ENCODE measurements at places on chromosomes 5 and 9.

GRCh38 chr9:134732392-134733110 lies 90.9 kb downstream of the COL5A1 start:
- no peak for DNase-seq

GRCh38 chr5:168917947-168918600 lies 338.9 kb upstream of the PANK3 start:
- no peak for DNase-seq

DNA sequence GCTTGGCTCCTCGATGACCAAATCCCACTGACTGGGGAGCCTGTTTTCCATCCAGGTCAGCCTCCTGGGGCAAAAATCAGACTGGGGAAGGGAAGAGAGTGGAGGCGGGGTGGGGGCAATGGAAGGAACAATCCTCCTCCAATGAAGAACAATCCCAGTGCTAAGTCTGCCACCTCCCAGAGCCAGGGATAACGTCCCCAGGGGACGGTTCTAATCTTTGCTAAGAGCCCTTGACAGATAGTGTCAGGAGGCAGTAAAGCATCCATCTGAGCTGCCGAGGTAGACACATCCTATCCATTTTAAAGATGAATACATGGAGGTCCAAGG lies 298.5 kb upstream of the MSX2 start:
- DNase-seq = no peak

DNA sequence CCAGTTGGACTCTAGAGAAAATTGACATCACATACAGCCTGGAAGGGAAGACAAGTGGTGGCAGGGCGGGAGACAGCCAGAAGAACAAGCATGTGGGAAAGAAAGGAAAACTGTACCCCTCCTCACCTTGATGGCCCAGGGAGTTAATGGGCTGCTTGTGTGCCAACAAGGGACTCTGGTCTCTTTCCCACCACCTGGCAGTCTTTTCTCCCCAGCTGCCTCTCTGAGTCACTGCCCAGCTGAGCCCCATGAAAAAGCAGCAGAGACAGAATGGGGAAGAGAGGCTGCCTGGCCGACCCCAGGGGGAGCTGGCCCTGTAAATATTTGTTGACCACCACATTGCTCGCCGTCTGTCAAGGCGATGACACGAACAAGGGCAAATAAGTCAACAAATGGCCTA lies 359.4 kb downstream of the ENC1 start:
- DNase-seq = no peak

DNA sequence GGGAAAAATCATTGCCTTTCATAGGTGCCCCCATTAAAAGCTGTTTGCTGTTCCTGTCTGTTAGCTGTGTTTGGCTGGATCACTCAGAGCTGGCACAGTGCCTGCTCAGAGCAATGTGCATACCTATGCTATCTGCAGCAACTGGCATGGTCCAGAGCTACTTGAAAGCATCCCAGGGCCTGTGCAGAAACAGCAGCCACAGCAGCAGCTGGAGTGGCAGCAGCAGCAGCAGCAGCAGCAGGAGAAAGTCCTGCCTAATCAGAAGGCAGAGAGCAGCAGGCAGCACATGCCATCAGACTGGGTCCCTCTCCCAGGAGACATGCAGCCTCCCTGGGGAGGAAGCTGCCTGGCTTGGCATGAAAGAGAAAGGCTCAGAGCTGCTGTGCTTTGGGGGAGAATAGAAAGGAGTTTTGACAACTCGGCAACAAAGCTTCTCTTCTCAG lies 243.8 kb upstream of the WWC1 start:
- DNase-seq = no peak

- DNase-seq = no peak
Observed at GRCh38 chr5:143119291-143119769, 284.2 kb downstream of the NR3C1 start.

DNA sequence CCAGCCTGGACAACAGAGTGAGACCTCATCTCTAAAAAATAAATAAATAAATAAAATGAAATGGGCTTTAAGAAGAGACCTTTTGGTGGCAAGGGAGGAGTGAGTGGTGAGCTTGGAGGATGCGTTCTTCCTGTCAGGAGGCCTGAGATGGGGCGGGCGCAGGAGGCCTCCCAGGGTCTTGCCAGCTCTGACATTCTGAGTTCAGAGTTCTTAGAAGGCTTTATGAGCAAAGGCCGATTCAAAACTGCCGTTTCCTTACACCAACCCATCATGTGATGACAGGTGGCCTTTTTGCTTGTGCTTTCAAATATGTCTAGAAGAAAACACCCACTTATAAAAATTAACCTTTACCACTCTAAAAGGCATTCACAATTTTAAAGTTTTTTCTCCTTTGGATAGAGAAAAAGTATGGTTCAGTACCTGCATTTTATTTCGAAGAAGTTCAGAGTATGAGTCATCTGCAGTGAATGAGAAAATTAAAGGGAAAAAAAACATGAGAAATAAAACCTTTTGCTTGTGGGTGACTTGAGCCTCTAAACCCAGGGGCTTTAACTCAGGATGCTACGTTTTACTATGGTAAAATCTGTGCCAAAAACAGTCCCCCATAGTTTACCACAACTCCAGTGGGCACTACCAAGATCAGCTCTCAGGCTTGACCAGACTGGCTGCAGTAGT lies 157.4 kb upstream of the OTULINL start:
- DNase-seq = no peak

DNA sequence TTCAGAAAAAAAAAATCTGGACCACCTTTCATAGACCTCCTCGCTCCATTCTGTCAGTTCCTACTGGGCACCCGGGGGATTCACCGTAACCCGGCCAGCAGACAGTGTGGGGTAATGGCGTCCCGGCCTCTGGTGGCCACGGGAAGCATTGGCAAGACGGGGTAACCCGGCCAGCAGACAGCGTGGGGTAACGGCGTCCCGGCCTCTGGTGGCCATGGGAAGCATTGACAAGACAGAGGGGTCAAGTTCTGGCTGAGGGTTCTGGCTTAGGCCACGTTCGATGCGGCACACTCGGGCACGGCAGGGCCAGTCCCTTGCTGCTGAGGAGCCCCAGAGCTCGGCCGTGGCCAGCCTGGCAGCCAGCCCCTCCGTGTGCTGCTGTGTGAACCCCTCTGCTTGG lies 116.2 kb upstream of the RAPGEF1 start:
- no peak for DNase-seq

DNA sequence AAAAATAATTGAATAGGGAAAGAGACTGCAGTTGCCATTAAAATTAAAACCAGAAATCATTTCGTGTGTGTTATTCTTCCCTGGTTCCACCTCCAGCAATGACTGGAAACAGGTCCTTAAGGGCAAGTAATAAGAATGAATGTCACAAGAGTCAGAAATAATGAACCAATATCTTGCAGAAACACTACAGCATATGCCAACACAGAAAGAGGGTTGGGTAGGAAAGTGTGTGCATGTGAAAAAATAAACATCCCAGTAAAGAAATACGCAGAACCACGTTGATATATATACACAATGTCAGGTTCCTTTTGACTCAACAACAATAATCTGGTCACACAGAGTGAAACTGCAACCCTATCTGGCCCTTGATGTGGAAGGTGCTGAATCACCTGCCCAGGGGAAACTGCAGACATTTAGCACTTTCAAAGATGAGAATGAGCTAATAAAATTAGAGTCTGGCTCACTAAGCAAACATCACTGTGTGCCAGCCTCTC lies 15.0 kb downstream of the HMHB1 start:
- no peak for DNase-seq

- DNase-seq = no peak
Observed at GRCh38 chr5:149510136-149510535, 41.1 kb downstream of the CSNK1A1 start.

- DNase-seq = peak; percentile 31
Observed at GRCh38 chr9:78439190-78439865, 142.4 kb downstream of the PSAT1 start.

DNA sequence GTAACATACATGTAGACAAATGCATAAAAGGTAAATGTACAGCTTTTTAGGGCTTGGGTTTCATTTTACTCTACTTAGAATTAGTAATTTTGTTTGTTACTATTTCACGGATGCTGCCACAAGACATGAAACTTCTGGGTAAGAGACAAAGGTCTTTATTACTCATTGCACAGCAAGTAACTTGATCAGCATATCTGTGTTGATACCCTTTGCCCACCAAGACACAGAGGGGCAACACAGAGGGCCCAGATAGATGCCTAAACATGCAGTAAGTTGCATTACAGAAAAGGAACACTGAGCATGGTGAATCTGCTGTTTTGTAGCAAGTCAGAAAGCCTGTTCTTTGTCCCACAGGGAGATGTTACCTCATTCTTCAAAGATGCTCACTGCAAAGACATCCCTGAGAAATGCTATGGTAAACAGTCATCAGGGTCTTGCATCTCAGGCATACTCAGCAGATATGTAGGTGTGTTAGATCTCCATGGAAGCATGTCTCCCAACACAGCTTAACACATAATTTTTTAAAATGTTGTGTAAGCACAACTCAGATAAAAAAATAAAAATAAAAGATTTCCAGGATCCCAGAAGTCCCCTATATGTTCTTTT lies 10.3 kb downstream of the ITGA2 start:
- no peak for DNase-seq

DNA sequence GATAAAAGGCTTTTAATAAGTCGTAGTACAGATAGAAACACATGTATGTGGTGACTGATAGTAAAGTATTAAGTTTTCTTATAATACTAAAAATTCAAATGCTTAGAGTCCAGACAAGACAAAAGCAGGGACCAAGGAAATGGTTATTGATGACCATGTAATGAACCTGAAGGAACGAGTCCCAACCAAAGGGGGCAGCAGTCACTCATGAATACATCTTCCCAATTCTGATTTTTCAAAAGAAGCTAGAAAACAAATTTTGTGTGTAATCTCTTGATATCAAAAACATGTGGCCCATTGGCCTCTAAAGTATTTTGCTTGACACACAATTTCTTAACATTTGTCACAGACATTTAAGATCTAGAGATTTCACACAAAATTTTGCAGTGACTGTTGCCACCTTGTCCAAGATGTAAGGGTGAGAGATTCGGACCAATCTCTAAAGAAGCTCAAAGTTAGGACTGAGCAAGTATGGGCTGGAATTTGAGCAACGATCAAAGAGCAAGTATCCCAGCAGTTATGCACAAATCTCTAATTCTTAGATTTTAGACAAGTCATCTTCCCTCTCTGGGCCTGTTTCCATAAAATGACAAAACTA lies 66.8 kb downstream of the ARL15 start:
- no peak for DNase-seq

- DNase-seq = no peak
Observed at GRCh38 chr9:135835131-135835530, 72.2 kb downstream of the CAMSAP1 start.

DNA sequence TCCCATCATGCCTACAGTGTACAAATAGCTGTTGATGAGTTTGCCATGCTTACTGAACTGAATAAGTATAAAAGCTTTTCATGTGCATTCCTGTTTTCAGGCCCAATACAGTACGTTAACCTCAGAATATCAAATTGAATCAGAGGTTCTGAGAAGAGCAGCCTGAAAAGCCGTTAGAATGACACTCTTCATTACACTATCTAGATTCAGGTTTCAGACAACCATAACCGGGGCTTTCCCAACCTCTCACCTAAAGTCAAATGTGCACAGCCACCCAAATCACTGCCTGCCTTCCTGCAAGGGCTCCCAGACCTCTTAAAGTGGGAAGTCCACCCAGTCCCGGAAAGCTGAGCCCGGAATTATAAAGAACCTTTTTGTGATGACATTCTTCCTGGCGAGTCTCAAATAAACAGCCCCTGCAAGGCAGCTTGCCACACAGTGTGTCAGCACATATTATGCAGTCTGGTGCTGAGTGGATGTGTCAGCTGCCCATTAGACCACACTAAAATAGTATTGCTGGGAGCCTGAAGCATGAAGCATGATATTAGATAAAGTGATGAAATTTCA lies 245.8 kb downstream of the TLE4 start:
- no peak for DNase-seq

- DNase-seq = no peak
Observed at GRCh38 chr5:175847503-175847902, 23.9 kb upstream of the CPLX2 start.

DNA sequence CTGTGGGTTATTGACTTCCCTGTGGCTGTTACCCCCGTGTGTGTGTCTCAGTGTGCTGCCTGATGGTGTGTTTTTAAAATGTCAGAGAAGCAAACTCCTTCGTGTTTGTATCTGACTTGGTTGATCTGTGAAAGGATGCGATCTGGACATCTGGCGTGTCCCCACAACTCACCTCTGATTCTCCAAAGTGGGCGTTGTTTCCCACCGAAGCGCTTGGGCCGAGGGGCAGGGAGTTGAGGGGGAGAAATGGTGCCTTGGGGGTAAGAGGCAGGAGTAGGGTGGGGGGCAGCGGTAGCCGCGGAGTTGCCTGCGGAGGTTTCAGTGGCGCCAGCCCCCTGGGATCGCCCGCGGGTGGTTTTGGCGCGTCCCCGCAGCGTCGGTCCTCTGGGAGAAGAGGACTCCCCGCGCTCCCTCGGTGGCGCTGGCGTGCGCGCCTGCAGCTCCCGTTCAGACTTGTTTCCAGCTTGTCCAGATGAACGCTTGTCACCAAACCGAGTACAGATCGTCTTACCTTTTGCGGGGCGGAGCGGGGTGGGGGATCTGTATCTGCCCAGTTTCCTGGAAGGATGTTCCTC lies 1.1 kb downstream of the MAST4 start:
- no peak for DNase-seq

DNA sequence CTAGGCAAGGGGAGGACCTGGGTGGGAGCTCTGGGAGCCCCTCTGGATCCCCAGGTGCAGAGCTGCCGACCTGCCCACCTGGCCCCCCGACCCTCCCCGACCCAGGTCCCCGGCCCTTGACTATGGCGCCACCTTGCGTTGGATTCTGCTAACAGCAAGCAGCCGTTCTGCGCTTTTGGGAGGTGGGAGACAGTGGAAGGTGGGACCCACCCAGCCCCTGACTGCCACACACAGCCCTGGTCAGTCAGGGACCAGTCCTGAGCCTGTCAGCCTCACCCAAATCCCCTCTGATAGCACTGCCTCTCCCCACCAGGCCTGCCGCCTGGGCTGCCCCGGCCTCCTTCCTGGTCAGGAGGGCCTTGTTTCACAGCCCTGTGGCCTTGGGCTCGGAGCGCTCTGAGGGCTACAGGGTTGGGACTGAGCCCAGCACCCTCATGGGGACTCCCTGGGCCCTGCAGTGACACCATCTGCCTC lies 77.9 kb downstream of the HMCN2 start:
- DNase-seq = no peak

- DNase-seq = no peak
Observed at GRCh38 chr9:34555002-34555348, 32.2 kb upstream of the ENHO start.

DNA sequence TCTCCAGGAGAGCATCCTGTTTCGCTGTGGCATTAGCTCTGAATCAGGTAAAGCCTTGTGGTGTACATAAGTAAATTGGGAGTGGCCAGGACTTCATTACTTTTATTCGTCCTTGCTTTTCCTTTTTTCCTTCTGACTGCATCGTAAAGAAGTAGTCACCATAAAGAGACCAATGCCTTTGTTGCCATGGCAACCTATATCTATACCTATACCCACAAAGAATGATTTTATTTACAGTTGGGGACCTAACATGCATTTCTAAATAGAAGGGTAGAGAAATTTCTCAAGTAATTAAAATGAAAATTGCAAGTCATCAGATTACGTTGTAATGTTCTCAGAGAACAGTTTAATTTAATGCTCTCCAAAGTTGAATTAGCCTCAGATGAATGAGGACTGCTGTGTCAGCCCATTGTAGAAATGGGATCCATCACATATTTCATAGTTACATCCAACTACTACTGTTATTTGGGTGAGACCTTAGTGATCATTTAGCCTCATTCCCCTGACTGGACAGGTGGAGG lies 18.6 kb downstream of the PTCD2 start:
- no peak for DNase-seq

All from activated T-helper 1 cell treated with Interleukin-2 at 50 U/mL for 16 hours (primary cell).